GM04503 (cell line): ENCODE measurements at places on chromosomes 6 and 20.

- DNase-seq: no peak
Measured at GRCh38 chr6:21726676-21727075, 133.1 kb downstream of the SOX4 start.

- no peak for DNase-seq
Measured at GRCh38 chr20:49420292-49420691, 62.2 kb downstream of the KCNB1 start.

DNA sequence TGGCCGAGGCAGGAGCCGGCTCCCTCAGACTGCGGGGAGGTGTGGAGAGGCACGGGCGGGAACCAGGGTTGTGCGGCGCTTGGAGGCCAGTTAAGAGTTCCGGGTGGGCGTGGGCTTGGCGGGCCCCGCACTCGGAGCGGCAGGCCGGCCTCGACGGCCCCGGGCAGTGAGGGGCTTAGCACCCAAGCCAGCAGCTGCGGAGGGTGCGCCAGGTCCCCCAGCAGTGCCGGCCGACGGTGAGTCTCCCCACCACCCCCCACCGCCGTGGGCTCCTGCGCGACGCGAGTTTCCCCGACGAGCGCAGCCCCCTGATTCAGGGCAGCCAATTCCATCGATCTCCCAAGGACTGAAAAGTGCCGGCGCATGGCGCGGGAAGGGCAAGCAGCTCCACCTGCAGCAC lies 605.4 kb upstream of the SLC35B3 start:
- DNase-seq: no peak

- DNase-seq: no peak
Measured at GRCh38 chr20:42003380-42003779, 385.2 kb upstream of the CHD6 start.

GRCh38 chr20:17858450-17859001 lies 110.1 kb downstream of the SNX5 start:
- no peak for DNase-seq

GRCh38 chr6:111228094-111228493 lies 140.8 kb downstream of the SLC16A10 start:
- DNase-seq: no peak

- no peak for DNase-seq
Measured at GRCh38 chr20:19404826-19405225, 192.4 kb downstream of the SLC24A3 start.

DNA sequence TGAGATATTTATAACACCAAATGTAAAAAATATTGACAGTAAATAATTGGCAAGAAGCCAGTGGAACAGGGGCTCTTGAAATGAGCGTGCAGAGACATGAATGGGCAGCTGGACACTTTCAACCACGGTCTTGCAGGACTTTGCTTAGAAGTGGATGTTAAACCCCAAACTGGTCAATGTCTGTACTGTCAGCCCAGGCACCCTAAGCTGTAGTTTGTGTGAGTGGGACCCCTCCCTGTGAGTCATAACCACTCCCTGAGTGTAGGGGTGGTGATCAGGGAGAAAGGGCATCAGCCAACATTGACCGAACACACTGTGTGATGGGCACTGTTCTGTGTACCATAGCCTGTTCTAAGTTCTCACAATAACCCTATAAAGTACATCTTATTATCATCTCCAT lies 108.6 kb downstream of the FIG4 start:
- no peak for DNase-seq

- no peak for DNase-seq
Measured at GRCh38 chr20:3532089-3532615, 61.3 kb downstream of the ATRN start.

GRCh38 chr6:54481091-54481490 lies 172.8 kb downstream of the TINAG start:
- no peak for DNase-seq

DNA sequence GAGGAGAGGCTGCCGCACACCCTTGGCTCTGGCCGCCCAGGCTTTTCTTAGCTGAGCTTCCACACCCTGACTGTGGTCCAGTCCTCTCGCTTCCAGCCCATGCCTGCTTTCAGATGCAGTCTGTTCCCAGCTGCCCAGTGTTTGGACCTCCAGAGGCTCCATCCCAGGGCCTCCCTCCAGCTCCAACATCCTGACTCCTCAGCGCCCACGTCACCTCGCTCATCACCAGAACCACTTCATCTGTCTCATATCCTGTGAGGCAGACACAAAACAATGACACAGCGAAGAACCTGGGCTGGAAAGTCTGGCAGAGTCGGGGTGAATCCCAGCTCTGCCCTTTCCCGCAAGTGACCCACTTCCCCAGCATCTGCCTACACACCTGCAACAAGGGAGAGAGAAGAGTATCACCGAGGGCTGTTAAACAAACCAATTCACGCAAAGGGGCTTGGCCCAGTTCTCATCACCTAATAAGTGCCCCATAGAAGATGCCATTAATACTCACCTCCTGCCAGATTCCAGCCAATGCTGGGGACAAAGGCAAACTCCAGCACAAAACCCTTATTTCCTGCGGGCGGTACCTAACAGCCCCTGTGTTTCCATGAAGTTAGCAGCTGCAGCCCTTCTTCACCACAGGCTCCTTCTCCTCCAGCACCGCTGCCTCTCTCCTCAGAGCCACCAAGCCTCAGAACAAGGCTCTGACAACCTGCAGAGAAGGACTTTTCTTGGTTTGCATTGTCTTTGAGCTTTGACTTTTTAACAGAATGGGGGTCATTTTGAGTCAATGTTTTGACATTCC lies 133.4 kb upstream of the CDH4 start:
- no peak for DNase-seq

- no peak for DNase-seq
Measured at GRCh38 chr6:7406743-7407142, 17.1 kb downstream of the RIOK1 start.

- no peak for DNase-seq
Measured at GRCh38 chr6:112215488-112216284, 38.7 kb downstream of the LAMA4 start.

GRCh38 chr20:59628171-59628570 lies 23.8 kb downstream of the PHACTR3 start:
- DNase-seq: no peak

GRCh38 chr20:63216041-63216848 lies at the start of gene YTHDF1:
Gene YTHDF1, minus strand, starts transcription at chr20:63216131. Its CDS starts 239 bp downstream, at chr20:63215892.
- DNase-seq: peak; percentile 53

GRCh38 chr6:53159558-53159957 lies 10.9 kb upstream of the GCM1 start:
- DNase-seq: no peak

DNA sequence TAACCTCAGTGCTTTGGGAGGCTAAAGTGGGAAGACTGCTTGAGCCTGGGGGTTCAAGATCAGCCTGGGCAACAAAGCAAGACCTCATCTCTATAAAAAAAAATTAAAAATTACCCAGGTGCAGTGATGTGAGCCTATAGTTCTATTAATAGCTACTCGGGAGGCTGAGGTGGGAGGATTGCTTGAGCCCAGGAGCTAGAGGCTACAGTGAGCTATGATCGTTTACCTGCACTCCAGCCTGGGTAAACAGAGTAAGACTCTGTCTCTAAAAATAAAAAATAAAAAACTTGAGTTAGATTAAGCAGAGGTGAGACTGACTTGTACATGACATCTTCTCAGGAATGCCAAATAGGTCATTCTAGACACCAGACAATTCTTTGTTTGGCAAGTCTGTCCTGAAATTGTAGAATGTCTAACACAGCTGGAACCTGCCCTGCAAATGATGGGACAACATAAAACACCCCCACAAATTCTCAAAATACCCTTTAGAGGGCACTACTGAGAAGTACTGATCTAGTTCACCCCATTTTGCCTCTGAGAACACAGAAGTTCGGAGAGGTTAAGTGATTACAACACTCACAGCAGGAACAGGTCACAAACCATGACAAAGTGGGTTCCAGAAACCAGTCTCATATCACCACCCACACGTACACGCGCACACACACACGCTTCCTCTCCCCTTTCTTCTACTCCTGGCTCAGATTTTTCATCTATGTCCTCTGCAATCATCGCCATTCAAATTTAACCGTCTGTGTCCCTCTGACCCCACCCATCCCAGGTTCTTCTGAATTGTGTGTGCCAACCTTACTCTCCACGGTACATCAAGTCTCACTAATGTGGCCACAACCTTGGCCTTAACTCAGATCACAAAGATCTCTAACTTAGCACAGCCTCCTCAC lies 38.3 kb downstream of the ARHGAP18 start:
- no peak for DNase-seq

GRCh38 chr20:63977739-63978276 lies 1.6 kb downstream of the SAMD10 start:
- DNase-seq: no peak

DNA sequence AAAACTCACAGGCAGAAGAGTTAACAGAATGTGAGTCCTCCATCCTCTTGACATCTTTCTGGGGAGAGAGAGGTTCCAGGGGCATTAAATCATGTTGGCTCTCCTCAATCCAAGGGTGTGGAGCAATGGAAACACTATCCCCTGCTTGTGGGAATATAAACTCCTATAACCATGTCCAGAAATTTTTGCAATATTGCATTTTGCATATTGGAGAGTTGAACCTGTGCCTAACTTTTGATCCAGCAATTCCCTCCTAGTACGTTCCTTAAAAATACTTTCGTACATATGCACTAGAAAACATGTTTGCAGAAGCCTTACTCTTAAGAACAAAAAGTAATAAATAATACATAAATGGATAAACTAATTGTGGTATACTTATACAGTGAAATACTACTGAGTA lies 56.3 kb upstream of the FAM184A start:
- DNase-seq: no peak

GRCh38 chr6:106516616-106517015 lies 112.7 kb downstream of the RTN4IP1 start:
- DNase-seq: no peak

GRCh38 chr6:86856379-86856778 lies 80.9 kb upstream of the HTR1E start:
- DNase-seq: no peak

- DNase-seq: no peak
Measured at GRCh38 chr6:157757430-157758403, 65.3 kb upstream of the SNX9 start.

DNA sequence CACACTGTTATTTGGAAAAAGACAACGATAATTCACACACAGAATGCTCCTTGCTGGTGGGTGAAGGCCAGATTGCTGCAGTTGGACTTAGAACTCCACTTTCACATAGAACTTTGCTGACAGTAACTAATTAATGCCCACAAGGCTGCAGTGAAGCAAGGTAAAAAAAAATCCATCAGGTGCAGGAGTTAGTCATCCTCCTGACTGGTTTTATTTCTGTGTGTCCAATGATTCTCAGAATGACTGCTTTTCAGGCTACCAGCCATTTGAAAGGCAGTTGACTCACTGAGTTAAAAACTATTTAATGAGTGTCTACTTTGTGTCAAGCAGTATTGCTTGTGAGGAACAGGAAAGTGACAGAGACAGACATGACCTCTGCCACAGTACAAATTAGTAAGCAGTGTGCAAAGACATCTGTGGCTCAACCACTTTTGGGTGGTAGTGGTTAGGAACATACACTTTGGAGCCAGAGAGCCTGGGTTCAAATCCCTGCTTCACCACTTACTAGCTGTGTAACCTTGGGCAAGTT lies 41.9 kb downstream of the ELOVL5 start:
- DNase-seq: no peak

DNA sequence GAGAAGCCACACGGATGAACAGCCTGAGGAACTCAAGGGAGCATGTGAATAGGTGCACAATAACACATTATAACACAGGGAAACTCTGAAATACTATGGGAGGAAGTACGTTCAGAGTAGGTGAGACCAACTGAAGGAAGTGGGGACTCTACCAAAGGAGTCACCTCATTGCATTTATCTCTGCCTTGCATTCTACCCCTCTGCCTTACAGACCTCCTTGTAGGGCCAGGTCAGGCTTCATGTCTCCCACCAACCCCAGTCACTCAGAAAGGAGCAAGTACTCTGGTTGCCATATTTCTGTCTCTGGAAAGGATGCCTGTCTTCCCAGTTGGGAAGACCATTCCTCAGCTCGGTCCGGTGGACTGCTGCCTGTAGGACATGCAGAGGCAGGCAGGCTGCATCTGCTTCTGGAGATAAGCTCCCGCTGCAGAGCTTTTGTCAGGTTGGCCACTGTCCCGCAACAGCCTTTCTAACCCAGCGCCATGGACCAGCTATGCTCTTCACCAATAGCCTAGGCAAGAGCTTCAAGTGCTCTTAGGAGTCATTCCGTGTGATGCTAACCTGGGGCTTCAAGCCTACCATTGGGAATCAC lies 51.6 kb upstream of the ASIP start:
- no peak for DNase-seq

DNA sequence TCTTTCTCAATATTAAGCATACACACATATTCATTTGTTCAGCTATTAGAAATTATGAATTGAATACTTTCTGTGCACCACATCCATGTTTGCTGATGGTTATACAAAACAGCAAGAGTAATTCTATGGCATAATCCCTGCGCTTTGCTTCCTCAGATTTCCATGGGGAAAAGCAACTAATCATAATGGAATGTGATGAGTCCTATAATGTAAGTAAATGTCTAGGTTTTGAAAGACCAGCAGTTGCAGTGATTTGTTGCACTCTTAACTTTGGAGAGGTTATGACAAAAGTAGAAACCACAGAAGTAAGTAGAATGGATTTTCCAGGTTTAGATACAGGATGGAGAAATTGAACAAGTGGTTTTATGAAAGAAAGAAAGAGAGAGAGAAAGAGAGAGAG lies 652.1 kb downstream of the CBLN4 start:
- no peak for DNase-seq

DNA sequence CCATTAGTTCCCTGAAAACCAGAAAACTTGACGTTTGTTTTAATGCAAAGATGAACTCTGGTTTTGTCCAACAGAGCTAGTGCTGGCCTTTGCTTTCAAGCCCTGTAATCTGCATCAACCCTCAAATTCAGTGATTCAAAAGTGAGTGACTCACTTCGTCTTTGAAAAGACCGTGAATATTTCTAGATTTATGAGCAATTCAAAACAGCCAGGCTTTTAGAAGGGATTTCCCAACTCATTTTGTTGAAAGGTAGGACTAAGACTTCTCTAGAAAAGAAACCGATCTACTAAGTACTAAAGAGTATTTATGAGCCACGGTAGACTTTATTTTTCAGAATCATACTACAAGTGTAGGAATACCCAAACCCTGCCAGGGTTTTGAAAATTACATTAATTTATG lies 121.5 kb downstream of the UST start:
- peak; percentile 36 for DNase-seq
